Activated CD4-positive, alpha-beta T cell treated with anti-CD3 and anti-CD28 coated beads for 1 hour (primary cell): ENCODE measurements at places on chromosomes 12 and 14.

DNA sequence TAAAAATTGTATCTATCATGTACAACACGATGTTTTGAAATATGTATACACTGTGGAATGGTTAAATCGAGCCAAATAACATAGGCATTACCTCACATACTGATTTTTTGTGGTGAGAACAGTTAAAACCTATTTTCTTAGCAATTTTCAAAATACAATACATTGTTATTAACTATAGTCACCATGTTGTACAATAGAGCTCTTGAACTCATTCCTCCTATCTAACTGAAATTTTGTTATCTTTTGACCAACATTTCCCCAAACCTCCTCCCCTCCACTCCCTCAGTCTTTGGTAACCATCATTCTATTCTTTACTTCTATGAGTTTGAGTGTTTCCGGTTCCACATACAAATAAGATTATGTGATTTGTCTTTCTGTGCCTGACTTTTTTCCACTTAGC is 6.8 kb upstream of the SLC38A2 start:
- no peak for DNase-seq

DNA sequence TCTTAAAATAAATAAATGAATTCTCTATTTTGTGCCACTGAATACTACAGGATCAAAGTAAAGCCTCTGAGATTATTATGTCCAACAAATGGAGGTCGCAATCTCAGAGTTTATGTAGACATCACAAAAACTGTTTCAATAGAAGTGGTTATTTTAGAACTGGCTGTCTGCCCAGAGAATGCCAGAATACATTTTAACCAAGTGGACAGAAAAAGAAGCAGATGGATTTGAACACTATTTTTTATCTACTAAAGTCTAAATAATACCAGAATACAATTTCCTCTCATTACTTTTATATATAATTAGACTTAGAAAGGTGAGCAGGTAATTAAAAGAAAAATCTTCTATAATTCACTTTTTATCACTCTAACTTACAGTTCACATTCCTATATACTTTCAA is 118.3 kb downstream of the MED13L start:
- DNase-seq = no peak

GRCh38 chr12:125093681-125094330 is 28.6 kb downstream of the AACS start:
- DNase-seq = no peak

GRCh38 chr14:61609191-61609843 is 86.0 kb upstream of the HIF1A start:
- no peak for DNase-seq
